ENCODE measurements at places on chromosomes 6 and 20.

- no peak for DNase-seq
These were observed 310.2 kb upstream of the AGPAT4 start for GRCh38 chr6:161584051-161584450.

DNA sequence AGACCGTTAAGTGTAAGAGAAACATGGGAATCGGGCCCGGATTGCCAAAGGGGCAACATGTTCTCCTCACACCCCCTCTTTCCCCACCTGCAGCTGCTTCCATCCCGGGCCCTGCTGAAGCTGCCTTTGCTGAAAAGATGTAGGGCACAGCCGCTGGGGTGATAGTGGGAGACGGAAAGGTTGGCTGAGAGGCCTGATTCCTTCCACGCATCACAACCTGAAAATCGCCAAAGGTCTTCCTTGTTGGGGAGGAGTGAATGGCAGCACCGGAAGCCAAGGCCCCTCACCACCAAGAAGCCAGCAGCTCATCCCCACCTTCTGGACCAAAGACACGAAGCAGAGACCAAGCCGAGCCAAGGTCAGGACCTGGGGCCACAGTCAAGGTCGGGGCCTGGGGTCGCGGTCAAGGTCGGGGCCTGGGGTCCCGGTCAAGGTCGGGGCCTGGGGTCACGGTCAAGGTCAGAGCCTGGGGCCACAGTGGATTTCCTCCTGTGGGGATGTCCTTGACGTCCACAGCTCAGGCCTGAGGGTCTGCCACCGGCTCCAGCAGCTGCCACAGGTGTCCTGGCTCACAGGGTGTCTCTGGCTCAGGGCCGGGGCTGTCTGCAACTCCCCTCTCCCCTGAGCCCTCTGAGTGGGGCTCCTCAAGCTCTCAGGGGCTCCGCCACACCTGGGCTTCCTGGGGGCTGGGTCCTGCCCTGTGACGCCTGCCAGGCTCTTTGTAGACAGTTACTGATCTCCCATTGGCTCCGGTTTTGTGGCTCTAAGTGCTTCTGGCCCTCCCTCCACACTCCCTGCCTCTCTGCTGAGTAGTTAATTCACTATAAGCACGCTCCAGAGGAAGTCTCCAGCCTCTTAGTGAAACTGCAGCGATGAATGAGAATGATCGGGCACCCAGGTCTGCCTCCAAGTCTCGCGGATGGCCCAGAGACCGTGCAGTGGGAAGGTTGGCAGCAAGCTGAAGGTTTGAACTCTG is 5.5 kb upstream of the CHRNA4 start:
- DNase-seq = no peak

DNA sequence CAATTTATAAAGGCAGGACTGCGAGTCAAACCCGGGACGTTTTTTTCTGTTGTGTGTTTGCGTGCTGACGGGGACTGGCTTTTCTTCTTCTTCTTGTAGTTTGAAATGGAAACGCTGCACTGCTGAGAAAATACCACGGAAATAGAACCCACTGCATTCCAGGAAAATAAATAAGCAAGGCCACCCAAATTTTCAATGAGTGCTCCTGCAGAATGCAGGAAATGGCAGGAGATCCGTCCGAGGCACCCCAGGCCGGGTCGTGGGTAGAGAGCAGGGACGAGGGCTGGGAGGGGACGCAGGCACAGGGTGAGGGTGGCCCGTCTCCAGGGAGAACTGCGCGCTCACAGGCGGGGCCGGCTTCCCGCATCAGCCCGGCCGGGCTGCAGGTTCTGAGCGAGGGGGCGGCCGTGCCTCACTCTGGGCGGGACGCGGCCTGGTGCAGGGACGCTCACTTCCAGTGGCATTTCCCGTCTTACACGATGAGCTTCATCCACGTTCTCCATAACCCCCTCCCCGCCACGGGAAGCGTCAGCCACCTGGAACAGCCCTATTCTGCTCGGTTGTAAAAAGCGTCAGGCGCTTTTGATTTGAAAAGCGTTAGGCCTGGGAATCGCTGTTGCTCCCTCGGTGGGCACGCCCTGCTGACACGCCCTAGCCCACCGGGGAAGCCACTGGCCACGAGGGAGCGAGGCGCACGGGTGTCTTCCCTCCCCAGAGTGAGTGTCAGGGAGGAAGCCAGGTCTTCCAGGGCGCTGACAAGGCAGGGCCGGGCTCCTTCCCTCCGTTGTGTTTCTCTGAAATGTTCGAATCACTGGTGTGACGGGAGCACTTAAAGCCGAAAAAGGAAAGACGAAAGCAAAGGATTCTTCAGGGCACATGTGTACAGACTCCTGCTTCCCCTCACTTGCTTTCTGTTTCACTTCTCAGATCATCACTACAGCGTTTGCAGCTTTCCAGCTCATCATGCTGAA is 17.9 kb upstream of the EXOC2 start:
- DNase-seq = peak; percentile 93

- no peak for DNase-seq
These were observed 206.1 kb upstream of the CST7 start for GRCh38 chr20:24742989-24743388.

- peak; percentile 44 for DNase-seq
These were observed 378.7 kb upstream of the HSF2 start for GRCh38 chr6:122020588-122021264.

- no peak for DNase-seq
These were observed 11.2 kb downstream of the ZNF337 start for GRCh38 chr20:25685276-25686080.

DNA sequence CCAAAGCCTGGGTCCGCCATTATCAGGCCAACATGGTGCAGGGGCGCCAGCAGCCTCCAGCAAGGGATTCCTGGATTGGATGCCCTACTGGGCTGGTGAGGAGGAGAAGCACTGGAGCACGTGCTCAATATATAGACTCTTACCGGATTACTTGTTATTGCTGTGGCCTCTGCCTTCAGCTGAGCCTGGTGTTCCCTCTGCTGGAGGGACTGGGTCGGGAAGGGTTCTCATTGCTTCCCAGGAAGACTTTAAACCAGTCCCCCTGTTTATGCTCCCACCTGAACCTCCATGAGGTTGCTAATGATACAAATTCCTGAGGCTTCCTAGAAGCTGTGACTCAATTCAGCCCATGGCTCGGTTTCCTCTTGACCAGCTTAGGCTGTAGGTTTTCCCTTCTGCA is 186.7 kb upstream of the ARID1B start:
- no peak for DNase-seq

GRCh38 chr6:3847521-3847920 is 1.7 kb upstream of the FAM50B start:
- DNase-seq = no peak

DNA sequence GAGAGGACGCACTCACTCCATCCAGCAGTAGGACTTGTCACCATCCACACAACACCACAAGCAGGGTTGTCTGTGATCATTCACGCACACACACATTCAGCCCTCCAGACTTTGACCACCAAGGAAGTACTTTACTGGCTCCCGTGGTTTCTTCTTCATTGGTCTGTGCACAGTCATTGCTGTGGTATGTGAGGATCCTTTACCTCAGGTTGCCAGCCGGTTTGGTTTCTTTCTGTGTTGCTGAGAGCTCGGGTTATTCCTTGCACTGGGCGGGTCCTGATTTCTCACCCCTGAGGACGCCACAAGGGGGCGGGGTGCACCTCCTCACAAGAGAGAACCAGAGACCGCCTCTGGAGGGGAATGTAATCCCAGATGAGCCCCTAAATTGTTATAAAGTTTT is 11.2 kb downstream of the SLC35A1 start:
- DNase-seq = no peak

DNA sequence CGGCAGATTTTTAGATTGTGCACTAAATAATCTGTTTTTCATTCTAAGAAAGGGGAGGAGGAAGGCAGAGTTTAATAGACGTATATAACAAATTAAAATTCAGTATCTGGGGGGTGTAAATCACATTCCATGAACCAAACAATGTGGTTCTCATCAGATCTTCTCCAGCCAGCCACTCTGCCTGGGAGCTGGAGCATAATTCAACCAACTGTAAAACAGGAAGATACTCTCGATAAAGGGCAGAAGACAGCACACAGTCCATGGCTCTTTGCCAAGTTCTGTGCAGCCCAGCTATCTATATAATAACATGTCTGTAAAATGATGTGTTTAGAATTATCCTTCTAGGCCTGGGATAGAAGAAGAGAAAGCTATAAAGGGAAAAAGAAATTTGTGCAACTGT is 289.9 kb upstream of the ZFP64 start:
- DNase-seq = peak; percentile 53

Data from OCI-M1 (cell line).